ENCODE measurements at places on chromosomes 1 and 21.
A peak's percentile ranks its signal among the peaks of the same experiment; 100 is the strongest.

- DNase-seq, result no peak
Measured at GRCh38 chr1:172545396-172546004, 12.6 kb downstream of the SUCO start.

DNA sequence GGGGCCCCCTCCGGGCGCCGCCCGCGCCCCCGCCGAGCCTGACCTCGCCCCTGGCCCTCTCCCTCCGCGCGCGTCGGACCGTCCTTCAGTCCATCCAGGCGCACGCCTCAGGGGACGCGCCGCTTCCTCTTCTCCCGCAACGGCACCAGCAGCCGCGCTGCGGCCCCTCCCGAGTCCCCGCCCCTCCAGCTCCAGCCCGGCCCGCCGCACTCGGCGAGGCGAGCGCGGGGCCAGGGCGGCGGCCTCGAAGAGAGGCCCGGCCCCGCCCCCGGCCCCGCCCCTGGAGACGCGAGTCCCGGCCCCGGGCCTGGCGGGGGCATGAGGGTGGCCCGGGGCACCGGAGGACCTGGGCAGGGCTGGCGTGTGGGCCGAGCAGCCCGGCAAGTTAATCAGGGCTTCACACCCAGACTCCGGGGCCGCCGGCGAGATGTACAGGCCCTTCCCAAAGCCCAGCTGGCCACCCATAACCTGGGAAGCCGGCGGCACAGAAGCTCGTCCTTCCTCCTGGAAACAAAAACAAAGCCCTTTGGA, at the start of gene IGSF3:
IGSF3 (minus strand) TSS at position 159 of the 531 bp plus-strand sequence. CDS start 1,407 bp downstream, outside the sequence.
- DNase-seq, result peak; percentile 19

- no peak for DNase-seq
Measured at GRCh38 chr1:43912607-43913006, 21.0 kb upstream of the ARTN start.

DNA sequence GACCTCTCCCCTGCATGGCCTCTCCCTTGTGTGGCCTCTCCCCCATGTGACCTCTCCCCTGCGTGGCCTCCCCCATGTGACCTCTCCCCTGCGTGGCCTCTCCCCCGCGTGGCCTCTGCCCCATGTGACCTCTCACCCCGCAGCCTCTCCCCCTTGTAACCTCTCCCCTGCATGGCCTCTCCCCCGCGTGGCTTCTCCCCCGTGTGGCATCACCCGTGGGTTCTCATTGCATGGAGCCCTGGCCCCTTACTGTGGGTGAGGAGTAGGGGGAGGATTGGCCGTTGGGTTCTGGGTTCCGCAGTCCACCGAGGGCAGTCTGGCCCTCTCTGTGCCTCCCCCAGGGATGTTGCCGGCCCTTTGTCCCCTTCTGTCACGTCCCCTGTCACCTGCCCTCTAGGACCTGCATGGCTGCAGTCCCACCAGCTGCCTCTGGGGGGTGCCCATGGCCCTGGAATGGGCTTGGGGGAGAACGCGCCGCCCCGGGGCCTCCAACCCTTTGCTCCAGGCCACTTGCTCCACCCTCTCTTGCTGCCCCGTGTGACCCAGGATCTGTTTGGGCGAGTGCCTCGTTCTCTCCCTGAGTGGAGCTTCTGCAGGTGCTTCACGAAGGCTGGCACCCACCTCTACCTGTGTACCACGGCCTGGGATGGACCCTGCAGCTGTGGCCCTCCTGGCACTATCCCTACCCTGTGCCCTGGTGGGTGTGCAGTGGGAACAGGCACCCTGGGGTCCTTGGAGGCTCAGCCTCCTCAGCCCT, 21.3 kb downstream of the RRP1 start:
- peak; percentile 69 for DNase-seq

- DNase-seq, result no peak
Measured at GRCh38 chr1:158037866-158038359, 44.5 kb downstream of the KIRREL1 start.

DNA sequence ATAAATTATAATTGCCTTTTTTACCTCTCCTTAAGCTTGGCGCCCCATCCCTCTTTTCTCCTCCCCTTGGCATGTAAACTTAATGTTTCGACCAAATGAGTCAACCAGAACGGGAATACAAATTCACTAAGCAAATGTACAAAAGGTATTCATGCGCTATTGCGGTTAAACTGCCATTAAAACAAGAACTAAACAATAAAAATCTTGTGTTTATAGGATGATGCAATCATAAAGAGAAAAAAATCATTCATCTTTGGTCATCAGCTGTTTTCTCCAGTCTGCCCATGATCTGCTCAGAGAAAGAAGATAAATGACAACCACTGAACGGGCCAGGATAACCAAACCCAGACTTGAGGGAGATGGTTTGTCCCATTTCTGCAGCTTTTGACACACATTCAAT, 534.2 kb upstream of the PLXNA2 start:
- no peak for DNase-seq

DNA sequence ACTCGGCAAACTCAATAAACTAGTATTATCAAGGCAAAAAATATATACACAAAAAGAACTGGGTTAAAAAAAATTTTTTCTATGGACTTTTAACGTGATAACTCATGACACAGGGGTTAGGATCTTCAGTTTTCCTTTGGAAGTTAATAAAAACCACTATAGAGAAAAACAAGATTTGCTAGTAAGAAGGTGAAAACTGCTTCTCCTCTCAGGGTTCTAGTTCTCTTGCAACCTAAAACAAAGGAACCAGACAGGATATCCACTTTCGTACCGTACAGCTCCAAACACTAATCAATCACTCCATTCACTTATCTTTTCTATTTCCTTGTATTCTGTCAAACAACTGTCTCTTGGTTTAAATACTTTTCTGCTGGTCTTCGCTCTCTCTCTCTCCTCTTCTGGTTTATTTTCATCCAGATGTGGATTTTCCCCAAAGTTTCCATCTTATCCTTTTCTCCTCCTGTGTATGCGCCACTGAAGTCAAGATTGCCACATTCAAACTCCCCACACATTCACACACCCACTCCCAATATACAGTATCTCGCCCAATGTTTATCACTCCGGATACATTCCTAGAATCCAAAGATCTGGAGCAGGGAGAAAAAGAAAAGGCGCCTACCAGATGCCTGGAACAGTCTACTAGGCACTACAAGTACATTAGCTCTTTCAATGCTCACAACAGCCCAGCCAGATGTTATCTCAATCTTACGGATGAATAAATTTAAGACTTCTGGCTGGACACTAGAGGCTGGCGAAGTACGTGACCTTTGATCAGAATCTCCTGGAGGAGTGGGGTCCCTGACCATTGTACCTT, 775 bp upstream of the PRPF38B start:
- no peak for DNase-seq

DNA sequence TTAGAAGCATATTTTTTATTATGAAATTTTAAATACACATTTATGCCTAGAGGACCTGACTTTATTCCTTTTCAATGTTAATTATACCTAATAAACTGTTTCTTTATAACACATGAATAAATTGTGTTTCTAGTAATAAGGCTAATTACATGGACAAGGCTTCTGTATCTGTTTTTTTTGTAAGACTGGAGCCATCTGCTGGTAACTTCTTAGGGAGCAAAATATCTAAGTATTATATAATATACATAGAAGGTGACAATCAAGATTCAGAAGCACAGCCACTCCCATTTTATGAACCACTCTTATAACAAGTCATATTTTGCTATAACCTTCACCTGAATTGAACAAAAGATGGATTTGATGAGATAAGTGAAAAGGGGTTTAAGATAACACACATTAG, 84.2 kb downstream of the LBR start:
- DNase-seq, result no peak

DNA sequence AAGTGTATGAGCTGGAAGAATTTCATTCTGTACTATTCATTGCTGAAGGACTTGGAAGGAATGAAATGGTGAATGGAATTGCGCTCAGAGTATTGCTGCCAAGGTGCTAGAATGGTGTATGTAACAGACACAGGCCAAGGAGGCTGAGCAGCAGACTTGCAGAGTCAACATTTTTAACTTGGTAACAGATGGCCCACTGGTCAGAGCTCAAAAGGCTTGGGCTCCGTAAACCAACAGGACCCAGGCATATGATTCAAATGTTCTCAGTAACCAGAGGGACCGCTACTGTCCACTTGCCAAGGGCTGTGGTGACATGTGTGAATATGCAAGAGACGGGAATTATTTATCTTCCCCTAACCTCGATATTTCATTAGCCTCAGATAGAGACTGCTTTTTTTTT, 28.8 kb upstream of the PTGFRN start:
- DNase-seq, result no peak

DNA sequence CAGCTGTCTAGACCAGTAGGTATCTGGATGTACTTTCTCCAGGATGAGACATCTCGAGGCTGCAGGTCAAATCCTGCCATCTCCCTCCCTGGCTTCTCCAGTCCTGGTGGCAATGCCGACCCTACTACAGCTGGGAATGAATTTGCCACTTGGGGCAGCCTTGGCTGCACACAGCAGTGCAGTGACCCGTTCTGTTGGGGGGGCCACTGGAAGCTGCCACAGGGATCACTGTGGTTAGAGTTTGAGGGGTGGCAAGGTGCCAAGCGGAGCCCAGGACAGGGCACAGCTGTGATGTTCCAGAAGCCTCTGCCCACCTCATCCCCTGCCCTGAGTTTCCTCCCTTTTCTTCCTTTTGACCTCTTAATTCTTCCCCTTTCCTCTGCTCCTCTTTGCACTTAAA, 17.1 kb downstream of the COL6A2 start:
- DNase-seq, result no peak

DNA sequence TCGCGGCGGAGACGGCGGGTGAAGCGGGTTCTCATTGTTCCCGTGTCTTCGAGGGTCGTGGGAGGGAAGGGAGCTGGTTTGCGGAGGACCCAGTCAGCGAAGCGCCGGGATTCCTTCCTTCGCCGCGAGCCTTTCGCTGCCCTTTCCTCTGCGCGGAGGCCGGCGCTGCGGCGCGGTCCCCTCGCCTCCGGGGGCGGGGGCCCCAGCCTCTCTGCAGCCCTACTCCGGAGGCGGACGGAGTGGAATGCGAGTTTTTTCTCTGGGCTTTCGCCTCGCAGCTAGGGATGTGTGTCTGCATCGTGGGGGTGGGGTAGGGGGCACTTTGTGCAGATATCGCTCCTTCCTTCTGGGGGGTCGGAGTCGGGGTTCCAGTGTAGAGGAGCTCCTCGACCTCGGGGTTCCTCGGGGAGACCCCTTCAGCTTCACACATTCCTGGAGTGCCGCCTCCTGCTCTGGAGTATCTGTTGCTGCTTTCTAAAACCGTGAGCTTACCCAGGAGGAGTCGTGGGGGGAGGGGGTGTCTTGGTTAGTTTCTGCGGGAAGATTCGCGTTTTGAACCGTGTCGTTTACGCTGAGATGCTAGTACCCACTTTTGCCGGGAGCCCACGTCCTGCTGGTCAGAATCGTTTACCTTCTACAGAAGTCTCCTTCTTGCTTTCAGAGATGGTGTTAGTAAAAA, 595 bp downstream of the RNF2 start:
- DNase-seq, result peak; percentile 45

- DNase-seq, result no peak
Measured at GRCh38 chr1:213687832-213688231, 299.9 kb upstream of the PROX1 start.

DNA sequence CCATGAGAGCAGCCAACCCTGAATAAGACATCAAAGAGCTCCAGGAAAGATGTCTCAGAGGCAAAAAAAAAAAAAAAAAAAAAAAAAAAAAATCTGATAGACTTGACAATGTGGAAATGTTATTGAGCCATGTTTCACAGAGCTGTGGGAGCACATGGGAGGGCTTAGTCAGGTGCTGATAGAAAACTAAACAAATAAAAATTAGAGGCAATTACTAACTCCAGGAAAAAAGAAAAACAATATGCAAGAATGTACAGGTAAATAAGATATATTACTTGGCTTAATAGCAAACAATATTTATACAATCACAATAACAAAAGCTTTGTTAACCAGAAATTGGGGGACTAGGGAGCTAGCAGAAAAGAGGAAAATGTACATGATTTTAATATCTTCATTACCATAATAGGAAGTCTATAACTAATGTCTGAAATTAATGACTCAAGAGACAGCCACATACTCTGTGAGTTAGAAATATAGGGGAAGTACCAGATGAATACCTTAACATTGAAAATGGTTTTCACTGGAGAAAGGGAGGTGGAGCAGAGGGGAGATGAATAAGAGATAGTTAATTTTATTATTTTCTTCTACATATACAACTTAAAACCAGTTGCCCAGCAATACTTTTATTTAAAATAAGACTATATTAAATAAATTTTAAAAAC, 16.9 kb upstream of the RGS16 start:
- DNase-seq, result no peak

GRCh38 chr1:25810341-25811299, 9.1 kb upstream of the MTFR1L start:
- peak; percentile 64 for DNase-seq

- no peak for DNase-seq
Measured at GRCh38 chr1:200228486-200228885, 181.3 kb downstream of the ZNF281 start.

DNA sequence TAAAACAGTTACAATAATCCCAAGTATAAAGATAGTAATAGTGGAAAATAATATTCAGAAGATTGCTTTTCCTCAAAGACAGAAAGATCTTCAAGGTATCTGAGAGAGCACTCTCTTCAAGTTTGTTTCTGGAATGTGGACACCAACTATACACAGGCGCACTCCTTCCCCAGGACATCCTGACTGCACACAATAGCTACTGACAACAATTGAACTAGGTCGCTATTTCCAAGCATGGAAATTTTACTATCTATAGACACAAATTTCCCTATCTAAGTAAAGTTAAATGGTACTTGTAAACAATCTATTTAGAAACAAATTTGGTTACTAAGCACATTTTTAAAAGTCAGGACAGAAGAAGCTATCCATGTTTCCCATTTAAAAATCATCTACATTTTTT, 19.1 kb downstream of the ARHGAP29 start:
- DNase-seq, result no peak

- no peak for DNase-seq
Measured at GRCh38 chr1:18714404-18715175, 83.9 kb downstream of the PAX7 start.

GRCh38 chr1:94792473-94793295, 27.5 kb upstream of the SLC44A3 start:
- no peak for DNase-seq

GRCh38 chr1:236978740-236979139, 25.5 kb downstream of the MT1HL1 start:
- DNase-seq, result no peak

- no peak for DNase-seq
Measured at GRCh38 chr1:166822385-166822784, 16.9 kb upstream of the POGK start.

GRCh38 chr21:31566064-31566463, 93.4 kb upstream of the SOD1 start:
- DNase-seq, result peak; percentile 32

DNA sequence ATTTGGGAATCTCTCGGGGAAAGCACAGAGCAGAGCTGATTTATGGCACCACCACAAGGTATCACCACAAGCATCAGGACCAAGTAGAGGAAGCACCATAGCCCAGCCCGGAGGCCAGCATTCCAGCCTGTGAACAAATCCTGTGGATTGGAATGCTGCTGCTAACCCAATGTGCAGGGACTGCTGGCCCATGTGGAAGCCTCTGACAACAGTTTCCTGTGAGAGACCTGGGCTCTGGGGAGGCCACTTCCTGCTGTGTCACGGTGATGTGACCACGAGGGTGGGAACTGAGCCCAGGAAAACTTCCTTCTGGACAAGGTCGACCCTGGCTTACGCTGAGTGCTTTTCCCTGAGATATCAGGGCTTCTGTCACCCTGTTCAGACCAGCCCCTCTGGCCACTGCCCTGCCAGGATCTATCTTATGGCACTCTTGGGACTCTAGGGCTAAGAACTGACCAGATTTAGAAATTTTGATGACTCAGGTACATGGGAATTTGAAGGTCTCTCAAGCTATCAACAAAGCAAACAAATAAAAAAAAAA, 88.3 kb upstream of the NGF start:
- no peak for DNase-seq

GRCh38 chr1:33150522-33150921, 31.3 kb downstream of the TRIM62 start:
- DNase-seq, result no peak
